ENCODE measurements at places on chromosomes 16 and 17.

- no peak for DNase-seq
Observed at GRCh38 chr16:1548727-1549126, 15.3 kb downstream of the TMEM204 start.

DNA sequence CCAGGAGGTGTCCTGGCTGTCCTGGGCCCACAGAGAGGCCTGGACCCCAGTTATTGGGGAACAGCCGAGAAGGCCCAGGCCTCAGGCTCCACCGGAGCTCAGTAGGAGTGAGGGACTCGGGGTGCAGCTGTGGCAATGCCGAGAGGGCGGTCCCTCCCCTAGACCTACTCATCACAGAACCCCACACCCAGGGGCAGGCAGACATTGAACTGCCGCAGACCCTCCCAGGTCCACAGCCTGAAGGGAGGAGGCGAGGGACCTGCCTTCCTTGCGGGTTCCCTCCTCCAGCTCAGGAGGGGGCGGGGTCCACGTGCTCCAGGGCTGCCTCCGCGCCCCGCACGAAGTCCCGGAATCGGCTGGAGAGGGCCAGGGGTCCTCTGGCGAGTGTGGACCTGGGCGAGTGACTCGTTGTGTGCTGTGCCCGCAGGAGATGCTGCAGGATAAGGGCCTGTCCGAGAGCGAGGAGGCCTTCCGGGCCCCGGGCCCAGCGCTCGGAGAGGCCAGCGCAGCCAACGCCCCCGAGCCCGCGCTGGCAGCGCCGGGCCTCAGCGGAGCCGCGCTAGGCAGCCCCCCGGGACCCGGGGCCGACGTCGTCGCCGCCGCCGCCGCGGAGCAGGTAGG, 3.9 kb downstream of the TBX4 start:
- no peak for DNase-seq

DNA sequence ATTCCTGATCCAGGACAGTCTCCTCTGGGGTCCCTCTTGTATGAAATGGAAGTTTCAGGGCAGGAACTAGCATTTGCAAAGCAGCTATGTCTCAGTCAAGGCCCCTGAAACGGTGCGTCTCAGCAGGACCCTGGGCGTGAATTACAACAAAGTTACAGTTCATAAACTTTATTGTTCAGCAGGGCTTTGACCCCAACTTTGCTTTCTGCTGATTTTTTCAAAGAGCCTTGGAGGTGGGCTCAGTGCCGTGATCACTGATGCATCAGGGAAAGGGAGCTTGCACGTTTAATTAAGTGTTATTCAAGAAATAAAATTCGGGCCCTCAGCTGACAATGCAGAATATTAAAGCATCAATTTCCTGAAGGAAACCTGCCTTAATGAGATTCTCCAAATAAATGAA, 260.1 kb upstream of the C16orf82 start:
- DNase-seq = no peak

GRCh38 chr17:79154446-79154845, 79.8 kb downstream of the ENGASE start:
- DNase-seq = no peak

GRCh38 chr17:72578817-72579470, 458.1 kb downstream of the SOX9 start:
- DNase-seq = no peak

GRCh38 chr17:63514477-63514876, 8.7 kb upstream of the KCNH6 start:
- no peak for DNase-seq

DNA sequence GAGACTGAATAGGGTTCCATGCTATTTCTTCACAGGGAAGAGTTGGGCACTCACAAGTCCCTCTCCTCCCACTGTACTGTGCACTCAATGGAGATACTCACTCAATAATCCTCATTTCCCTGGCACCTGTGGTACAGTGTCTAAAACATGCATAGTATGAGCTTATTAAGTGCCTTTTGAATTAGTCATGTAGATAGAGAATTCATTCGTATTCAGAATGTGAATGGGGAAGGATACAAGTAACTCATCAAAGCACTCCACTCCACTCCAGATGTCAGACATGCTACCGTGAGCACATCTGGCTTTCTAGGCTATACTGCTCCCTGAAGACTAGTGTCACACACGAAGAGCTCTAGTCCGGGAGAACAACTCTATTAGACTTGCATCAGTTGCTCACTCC, 6.3 kb downstream of the C17orf75 start:
- DNase-seq = no peak

- DNase-seq = no peak
Observed at GRCh38 chr16:4852221-4852872, 5.1 kb downstream of the UBN1 start.

- no peak for DNase-seq
Observed at GRCh38 chr17:58333736-58334207, 5.2 kb upstream of the TSPOAP1 start.

GRCh38 chr17:39568702-39569101, 39.0 kb downstream of the NEUROD2 start:
- DNase-seq = no peak

DNA sequence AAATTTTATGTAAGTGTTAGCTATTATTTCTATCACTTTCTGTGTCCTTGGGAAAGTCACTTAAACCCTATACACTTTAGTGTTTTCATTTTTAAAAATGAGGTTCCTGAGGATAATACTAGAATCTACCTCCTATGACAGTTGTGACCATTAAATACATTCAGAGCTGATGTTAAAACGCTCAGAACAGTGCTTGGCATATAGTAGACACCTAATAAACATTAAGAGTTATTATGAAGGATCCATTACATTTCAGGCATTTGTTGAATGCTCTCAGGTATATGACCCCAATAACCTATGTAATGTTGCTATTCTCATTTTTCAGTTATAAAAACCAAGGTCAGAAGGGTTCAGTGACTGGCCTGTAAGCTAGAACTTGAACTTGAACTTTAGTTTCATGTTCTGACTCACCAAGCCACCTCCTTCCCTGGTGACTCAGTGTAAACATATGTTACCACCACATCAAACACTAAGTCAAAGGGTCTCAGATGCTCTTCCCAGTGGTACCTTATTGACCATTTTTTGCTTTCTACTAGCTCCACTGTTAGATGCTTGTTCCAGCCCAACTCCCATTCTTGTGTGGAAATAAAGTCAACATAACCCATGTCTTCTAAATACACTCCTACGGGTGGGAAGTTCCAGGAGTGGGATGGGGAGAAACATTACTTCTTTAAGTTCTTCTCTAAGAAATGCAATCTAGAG, 47.6 kb downstream of the HSD17B2 start:
- no peak for DNase-seq

DNA sequence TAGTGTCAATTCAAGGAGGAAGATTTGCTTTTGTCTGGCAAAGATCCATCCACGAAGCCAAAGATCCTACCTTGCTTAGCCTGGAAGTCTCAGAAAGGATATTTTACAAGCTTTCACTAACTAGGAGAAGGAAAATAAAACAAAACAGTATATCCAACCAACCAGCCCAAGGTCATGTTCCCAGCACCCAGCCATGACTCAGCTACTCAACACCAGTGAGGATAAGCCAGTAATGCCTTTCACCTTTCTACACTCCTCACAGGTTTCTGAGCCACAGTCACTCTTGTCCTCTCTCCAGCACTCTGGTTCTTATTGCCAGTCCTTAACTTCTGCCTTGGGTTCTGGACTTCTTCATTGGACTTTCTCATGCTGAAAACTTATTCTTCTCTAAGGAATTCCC, 116.2 kb downstream of the CDH11 start:
- DNase-seq = no peak

DNA sequence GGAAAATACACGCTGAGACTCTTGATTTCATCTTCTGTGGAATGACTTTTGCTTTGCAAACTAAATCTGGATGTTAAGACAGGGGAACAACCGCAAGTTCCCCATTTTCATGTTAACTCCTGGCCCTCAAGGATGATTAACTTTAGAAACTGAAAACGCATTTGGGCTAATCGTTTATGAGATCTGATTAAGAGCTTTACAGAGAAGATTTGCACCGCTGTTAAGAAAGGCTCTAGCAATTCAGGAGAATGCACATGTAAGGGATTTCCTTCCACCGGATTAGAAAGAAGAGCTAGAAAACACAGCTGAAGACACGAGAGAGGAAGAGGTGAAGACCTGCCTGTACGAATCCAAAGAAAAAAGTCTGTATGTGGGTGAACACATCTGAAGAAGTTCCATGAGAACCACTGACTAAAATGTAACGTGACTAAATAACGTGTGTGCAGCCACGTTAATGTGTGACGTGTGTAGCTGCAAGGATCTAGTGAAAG, 106.4 kb downstream of the YPEL2 start:
- DNase-seq = no peak

DNA sequence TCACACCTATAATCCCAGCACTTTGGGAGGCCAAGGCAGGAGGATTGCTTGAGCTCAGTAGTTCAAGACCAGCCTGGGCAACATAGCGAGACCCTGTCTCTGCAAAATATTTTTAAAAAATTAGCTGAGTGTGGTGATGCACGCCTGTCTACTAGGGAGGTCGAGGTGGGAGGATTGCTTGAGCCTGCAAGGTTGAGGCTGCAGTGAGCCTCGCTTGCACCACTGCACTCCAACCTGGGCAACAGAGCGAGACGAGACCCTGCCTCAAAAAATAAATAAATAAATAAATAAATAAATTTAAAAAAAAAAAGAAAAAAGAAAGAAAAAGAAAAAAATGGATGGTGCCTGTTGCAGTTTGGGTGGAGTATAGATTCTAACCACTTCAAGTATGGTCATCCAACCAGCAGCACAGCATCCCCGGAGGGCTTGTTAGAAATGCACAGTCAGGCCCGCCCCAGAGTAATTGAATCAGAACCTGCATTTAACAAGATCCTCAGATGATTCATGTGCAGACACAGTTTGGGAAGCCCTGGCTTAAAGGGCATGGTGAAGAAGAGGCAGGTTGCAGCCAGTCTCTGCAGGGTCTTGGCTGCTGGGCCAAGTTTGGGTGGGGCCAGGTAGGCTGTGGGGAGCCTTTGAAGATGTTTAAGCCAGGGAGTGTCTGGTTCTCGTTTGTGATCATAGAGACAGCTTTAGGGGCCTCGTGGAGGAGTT, 40.8 kb downstream of the MRC2 start:
- no peak for DNase-seq

GRCh38 chr16:49550666-49551065, 177.1 kb downstream of the C16orf78 start:
- no peak for DNase-seq

GRCh38 chr17:55452139-55452790, 30.6 kb upstream of the MMD start:
- no peak for DNase-seq

- no peak for DNase-seq
Observed at GRCh38 chr17:68034452-68034776, 1.1 kb upstream of the KPNA2 start.

DNA sequence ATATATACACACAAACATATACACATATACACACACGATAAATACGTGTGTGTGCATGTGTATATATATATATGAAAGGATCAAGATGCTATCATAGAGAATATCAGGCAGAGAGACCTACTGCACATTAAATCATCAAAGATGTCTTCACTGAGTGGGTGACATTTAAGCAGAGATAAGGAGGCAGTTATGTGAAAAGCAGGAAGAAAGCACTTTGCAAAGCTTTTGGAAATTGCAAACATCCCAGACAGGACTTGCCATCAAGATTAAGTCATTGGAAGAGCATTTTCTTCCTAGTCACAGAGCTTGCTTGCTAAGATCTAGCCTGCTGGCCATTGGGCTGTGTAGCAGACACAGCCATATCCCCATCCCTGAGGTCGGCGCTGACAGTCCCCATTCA, 56.4 kb downstream of the VAT1L start:
- DNase-seq = no peak

DNA sequence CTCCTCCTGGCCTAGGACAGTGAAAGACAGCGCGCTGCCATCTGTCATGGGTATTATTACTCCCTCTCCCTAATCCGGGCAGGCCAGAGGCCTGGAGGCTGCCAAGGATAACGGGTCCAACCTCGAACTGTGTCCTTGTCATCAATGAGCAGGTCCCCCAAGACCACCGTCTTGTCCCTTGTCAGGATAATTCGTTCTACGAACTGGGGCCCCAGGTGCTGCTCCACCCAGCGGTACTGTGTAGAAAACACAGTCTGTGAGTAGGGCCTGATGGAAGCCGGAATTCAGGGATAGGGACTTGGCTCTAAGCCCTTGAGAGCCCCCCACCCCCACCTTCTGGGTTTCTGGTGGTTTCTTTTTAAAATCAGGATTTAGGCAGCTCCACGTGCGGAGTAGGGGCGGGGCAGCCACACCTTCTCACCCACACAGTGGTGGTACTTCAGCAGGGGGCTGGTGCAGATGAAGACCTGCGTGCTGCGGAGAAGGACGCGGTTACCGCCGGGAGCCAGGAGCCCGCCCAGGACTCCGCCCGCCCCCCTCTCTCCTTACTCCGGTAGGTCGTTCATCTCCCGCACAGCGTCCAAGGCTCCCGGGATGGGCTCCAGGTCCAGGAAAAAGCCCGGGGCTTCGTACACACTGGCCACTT, 787 bp downstream of the NT5C start:
- peak; percentile 34 for DNase-seq

- no peak for DNase-seq
Observed at GRCh38 chr17:50379351-50380132, 6.5 kb downstream of the EME1 start.

DNA sequence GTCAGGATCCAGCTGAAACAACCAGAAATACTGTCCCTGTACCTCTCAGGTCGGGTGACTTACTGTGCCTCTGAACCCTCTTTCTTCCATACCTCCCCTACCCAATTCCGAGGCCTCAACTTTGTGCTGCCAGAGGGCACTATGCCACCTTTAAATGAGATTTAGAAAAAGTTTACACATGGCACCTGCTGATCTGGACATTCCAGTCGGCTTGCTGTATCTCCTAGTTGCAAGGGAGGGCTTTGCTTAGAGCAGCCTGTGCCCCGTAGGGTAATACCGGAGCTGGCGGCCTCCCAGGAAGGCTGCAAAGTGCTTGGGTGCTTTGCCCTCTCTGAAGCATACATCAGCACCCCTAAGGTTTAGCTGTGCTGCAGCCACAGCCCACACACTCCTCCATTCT, 306.0 kb upstream of the RBFOX1 start:
- no peak for DNase-seq

DNA sequence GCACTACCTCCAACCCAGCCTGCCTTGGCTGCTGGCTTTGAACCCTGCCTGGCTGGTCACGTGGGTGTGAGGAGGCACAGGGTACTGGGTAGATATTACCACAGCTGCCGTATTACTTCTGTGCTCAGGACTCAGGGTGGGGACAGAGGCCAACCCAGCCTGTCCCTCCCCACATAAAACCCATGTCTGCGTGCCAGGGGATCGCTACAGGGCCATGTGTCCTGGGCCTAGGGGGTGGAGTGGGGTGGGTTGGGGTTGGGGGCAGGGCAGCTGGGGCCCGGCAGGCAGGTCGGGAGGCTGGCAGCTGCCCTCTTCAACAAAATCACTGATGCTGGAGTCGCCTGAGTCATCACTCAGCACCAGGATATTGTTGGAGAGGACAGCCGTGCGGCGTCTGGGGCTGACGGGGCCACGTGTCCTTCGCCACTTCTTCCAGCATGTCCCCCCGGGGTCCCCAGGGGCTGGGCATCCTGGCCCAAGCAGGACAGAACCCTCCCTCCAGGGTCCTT, 39.7 kb upstream of the PVALEF start:
- no peak for DNase-seq

DNA sequence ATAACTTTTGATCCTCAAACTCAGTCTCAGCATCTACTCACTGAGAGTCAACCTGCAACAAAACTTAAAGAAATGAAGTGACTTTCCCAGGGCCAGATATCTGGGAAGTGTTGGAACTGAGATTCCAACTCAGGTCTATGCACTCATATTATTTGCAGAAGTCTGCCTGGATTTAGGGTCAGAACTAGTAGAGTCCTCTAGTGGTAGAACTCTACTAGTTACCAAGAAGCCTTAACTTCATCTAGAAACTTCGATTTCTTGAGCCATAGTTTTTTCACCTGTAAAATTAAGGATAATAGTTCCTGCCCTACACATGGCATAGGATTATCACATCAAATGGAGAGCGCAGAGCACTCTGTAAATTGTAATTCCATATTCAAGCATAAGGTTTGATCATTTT, 23.4 kb upstream of the KRT24 start:
- no peak for DNase-seq

All from activated T-cell treated with anti-CD3 and anti-CD28 coated beads for 4 hours (primary cell).